Suprapubic skin (tissue), 4 donors: ENCODE measurements at places on chromosomes 2 and 18. TPM values are rescaled to one million over a fixed set of nuclear protein-coding genes. Genes with fewer than 3 reads are reported as not detected.

DNA sequence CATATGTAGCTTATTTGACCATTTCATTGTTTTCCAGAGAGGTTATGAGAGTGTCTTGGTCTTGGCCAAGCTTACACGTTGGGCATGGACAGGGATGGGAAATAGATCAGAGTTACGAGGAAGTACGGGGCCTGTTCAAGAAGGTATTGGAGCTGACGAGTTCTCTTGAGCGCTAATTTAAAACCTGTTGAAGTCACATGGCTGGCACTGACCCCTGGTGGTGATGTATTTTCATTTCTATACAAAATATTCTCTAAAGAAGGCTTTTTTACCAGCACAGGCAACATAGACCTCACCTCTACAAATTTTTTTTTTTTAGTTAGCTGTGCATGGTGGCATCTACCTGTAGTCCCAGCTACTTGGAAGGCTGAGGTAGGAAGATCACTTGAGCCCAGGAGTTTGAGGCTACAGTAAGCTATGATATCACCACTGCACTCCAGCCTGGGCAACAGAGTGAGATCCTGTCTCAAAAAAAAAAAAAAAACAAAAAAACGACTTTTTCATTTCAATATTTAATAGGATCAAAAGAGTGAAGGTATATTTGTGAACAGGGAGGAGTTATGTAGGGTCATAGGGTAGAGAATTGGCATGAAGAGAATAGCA lies 19.6 kb downstream of the UGP2 start:
- no peaks in the 10 kb centered on the region for H3K27me3 ChIP-seq
- DNase-seq, result no peak
- peaks cover 48% of the 10 kb centered on the region for H3K36me3 ChIP-seq
- H3K27ac ChIP-seq, result no peak overlapping the region

DNA sequence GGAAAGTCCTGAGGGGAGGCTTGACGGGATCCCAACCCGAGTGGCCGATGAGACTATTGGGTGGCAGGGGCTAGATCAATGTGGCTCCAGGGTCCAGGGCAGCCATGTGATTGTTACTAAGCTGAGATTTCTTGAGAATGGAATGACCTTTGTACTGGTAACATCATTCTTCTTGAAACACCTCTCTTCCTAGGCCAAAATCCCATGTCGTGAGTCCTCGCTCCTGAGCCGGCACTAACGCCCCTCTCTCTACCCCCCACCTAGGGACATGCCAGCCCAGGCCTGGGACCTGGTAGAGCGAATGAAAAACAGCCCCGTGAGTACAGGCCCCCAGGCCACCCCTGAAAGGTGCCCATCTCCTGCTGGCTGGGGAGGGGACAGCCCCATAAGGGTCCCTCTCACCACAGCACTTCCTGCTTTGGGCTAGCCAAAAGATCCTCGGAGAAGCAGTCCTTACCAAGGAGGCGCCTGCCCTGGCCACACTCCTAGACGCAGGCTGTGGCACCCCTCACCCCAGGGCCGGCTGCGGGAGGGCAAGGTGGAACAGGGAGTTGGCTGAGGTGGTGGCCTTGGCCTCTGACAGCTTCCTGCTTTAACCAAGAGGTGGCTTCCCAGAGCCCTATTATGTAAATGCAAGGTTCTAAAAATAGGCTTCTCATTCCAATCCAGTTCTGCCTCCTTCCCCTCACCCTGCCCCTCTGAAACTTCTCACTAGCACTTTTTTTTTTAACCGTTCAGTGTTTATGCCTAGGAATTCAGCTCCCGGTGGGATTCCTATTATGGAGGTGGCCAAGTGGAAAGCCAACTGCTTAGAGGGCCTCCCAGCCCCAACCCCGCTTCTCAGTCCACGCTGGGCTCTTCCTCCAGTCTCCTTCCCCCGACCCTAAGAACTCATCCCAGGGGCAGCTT lies 126.6 kb upstream of the PPP1CB start:
- no peaks in the 10 kb centered on the region for H3K36me3 ChIP-seq
- H3K4me1 ChIP-seq, result peaks cover 54% of the 10 kb centered on the region
- H3K27ac ChIP-seq, result peak overlapping the region; percentile 92
- no peaks in the 10 kb centered on the region for H3K27me3 ChIP-seq

DNA sequence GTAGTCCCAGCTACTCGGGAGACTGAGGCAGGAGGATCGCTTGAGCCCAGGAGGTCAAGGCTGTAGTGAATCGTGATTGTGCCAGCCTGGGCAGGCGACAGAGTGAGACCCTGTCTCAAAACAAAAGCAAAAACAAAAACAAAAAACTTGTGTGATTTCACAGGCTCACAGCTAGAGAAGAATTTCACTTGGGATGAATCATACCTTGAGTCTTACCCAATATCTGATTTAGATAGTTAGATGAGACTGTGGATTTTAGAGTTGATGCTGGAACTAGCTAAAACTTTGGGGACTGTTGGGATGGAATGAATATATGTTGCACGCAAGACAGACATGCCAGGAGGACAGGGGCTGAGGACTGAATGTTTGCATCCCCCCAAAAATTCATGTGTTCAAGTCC lies 4.4 kb downstream of the ANKRD29 start:
- no peaks in the 10 kb centered on the region for H3K36me3 ChIP-seq
- H3K27ac ChIP-seq, result no peak overlapping the region
- peaks cover 17% of the 10 kb centered on the region for H3K27me3 ChIP-seq
- peaks cover 20% of the 10 kb centered on the region for H3K4me1 ChIP-seq
- no peak overlapping the region for H3K4me3 ChIP-seq

DNA sequence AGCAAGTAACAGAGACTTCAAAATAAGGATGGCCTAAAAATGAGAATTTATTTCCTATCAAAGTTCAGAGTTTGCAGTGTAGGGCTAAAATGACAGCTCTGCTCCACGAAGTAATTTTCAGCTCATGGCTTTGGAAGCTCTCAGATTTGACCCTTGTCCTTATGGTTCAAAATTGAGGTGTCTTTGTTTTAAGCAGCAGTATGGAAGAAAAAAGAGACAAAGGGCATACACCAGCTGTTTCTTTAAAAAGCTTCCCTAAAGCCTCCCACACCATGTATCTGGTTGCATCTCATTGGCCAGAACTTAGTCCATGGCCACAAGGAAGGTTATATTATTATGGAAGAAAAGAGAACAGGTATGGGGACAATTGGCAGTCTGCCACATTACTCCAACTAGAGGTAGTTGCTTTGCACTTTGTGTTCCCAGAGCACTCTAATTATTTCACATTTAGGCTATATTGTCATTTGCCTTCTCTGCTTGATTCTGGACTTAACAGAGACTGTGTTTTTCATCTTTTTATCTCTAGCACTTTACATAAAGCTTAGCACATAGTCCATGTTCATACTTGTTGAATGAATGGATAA lies 180.4 kb downstream of the MCFD2 start:
- H3K4me3 ChIP-seq, result no peak overlapping the region
- peaks cover 18% of the 10 kb centered on the region for H3K4me1 ChIP-seq
- no peaks in the 10 kb centered on the region for H3K36me3 ChIP-seq
- no peaks in the 10 kb centered on the region for H3K27me3 ChIP-seq

DNA sequence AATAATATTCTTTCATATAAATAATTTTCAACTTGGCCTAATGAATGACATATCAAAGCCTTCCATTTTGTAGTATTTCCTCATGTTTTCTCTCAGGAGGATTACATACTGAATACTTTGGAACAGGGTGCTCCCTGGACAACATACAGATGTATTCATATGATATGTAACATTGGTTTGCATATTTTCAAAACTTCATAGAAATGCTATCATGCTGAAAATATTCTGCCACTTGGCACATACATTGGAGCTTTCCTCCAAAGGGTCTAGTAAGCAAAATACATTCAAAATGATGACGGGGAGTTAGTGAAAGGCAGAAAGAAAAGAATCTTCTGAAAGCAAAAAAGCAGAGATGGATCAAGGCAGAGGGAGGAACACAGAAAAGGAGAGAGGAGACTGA lies 38.1 kb upstream of the RTN4 start:
- no peaks in the 10 kb centered on the region for H3K4me1 ChIP-seq
- H3K36me3 ChIP-seq, result no peaks in the 10 kb centered on the region
- H3K27ac ChIP-seq, result no peak overlapping the region
- H3K27me3 ChIP-seq, result no peaks in the 10 kb centered on the region

GRCh38 chr2:24337890-24338289 lies 22.4 kb downstream of the ITSN2 start:
- H3K27ac ChIP-seq, result no peak overlapping the region
- H3K36me3 ChIP-seq, result no peaks in the 10 kb centered on the region
- DNase-seq, result no peak
- no peak overlapping the region for H3K4me3 ChIP-seq
- no peaks in the 10 kb centered on the region for H3K27me3 ChIP-seq
- peaks cover 26% of the 10 kb centered on the region for H3K4me1 ChIP-seq

DNA sequence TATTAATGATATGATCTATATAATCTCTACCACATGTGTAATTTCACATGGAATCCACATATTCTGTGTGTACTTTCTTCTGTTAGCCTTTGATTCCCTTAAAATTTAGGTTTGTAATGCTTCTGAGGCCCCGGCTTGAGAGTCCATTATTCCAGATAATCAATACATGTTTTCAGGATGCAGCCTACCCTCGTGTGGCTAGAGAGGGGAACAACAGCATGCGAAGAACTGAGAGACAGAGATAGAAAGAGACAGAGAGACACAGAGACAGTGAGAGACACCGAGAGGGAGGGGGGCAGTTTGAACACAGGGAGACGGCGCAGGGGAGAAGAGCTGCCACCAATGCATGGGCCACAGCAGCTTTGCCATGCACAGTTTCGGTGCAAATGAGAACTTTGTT lies 185.4 kb downstream of the SNTG2 start:
- H3K4me1 ChIP-seq, result no peaks in the 10 kb centered on the region
- no peaks in the 10 kb centered on the region for H3K27me3 ChIP-seq
- H3K36me3 ChIP-seq, result no peaks in the 10 kb centered on the region
- DNase-seq, result no peak
- no peak overlapping the region for H3K4me3 ChIP-seq

DNA sequence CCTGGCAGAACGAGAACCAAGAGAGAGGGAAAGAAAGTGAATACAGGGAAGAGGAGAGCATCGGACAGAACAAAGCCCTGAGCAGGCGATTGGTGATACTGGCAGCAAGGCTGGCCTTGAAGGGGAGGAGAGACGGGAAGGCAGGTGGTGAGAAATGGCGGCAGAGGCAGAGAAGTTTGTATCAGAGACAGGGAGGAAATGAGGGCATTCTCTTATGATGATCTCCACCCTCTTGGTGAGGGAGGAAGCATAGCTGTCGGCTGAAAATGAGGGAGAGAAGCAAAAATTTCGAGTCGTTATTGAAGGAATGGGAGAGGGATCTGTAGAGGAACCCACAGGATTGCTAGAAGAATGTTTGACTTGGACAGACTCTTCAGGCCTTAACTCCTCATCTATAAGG lies 80.6 kb downstream of the CLIP4 start:
- H3K4me1 ChIP-seq, result peaks cover 7% of the 10 kb centered on the region
- peaks cover 7% of the 10 kb centered on the region for H3K36me3 ChIP-seq
- no peaks in the 10 kb centered on the region for H3K27me3 ChIP-seq
- no peak overlapping the region for H3K4me3 ChIP-seq

DNA sequence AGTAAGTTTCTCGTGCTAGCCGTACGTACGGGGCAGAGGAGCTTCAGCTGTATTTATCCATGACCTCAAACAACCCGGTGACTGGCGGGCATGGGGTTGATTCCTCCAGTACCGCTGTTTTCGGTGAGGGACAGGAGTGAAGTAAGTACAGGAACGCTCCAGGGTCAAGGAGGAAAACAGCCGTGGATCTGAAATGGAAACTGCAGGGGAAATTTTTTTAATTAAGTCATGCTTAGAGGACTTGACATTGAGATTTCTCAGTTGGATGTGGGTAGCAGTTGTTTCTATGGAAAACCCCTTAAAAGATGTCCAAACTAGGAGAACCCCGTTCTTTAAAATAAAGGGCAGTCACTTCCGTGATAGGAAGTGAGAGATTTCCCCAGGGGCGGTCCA lies 1.2 kb downstream of the RAB12 start:
- DNase-seq, result no peak
- H3K27me3 ChIP-seq, result no peaks in the 10 kb centered on the region
- H3K36me3 ChIP-seq, result no peaks in the 10 kb centered on the region
- peaks cover 68% of the 10 kb centered on the region for H3K4me1 ChIP-seq

GRCh38 chr2:187008111-187008510 lies 159.1 kb upstream of the ZSWIM2 start:
- no peak for DNase-seq
- H3K4me3 ChIP-seq, result no peak overlapping the region
- H3K27me3 ChIP-seq, result no peaks in the 10 kb centered on the region
- no peaks in the 10 kb centered on the region for H3K4me1 ChIP-seq

GRCh38 chr2:237359894-237360780 lies 53.8 kb downstream of the COL6A3 start:
- DNase-seq, result no peak
- no peaks in the 10 kb centered on the region for H3K27me3 ChIP-seq
- H3K4me3 ChIP-seq, result no peak overlapping the region
- peaks cover 33% of the 10 kb centered on the region for H3K36me3 ChIP-seq
- H3K27ac ChIP-seq, result no peak overlapping the region
- H3K4me1 ChIP-seq, result peaks cover 7% of the 10 kb centered on the region

DNA sequence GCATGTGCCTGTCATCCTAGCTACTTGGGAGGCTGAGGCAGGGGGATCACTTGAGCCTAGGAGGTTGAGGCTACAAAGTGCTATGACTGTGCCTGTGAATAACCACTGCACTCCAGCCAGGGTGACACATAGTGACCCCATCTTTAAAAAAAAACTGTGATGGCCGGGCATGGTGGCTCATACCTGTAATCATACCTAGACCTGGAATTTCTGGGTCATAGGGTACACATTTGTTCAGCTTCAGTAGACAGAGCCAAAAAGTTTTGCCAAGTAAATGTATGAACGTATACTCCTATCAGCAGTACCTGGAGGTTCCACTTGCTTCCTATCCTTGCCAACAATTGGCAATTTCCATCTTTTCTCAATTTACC lies 6.4 kb upstream of the IGFBP2 start:
- no peaks in the 10 kb centered on the region for H3K4me1 ChIP-seq
- no peak overlapping the region for H3K4me3 ChIP-seq
- no peak for DNase-seq
- H3K27me3 ChIP-seq, result no peaks in the 10 kb centered on the region
- no peaks in the 10 kb centered on the region for H3K36me3 ChIP-seq

GRCh38 chr2:42474765-42475454 lies 18.9 kb downstream of the KCNG3 start:
- no peaks in the 10 kb centered on the region for H3K27me3 ChIP-seq
- H3K4me3 ChIP-seq, result no peak overlapping the region
- H3K27ac ChIP-seq, result no peak overlapping the region
- H3K36me3 ChIP-seq, result no peaks in the 10 kb centered on the region

GRCh38 chr18:47754311-47755101 lies 176.0 kb downstream of the SMAD2 start:
- no peaks in the 10 kb centered on the region for H3K4me1 ChIP-seq
- no peaks in the 10 kb centered on the region for H3K36me3 ChIP-seq
- H3K4me3 ChIP-seq, result no peak overlapping the region

DNA sequence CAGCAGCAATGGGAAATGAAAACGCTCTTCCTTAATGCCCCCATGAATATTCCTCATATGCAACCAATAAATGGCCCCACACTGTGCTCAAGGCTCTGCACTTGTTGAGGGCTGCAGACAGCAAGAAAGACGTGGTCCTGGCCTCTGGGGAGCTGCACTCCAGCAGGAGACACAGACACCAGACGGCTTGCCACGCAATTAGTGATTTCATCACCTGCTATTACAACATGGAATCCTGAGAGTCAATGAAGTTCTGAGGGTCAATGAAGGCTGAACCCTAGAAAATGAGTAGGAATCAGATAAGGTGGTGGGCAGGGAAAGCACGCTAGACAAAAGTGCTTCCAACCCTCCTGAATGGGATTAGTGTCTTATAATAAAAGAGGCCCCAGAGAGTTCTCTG lies 18.9 kb downstream of the CREG2 start:
- no peak overlapping the region for H3K27ac ChIP-seq
- H3K27me3 ChIP-seq, result no peaks in the 10 kb centered on the region
- H3K4me1 ChIP-seq, result no peaks in the 10 kb centered on the region
- H3K36me3 ChIP-seq, result no peaks in the 10 kb centered on the region

MTLN gene
- 69.0 TPM for total RNA-seq

IL1F10 gene
- 0.80 TPM for total RNA-seq

MYCN gene
- 0.57 TPM for total RNA-seq

BOLA3 gene
- total RNA-seq, result 44.0 TPM

DSG4 gene
- 3.2 TPM for total RNA-seq

NR4A2 gene
- total RNA-seq, result 21.7 TPM

QPCT gene
- total RNA-seq, result 36.7 TPM

POU3F3 gene
- total RNA-seq, result 0.40 TPM

MRO gene
- 0.26 TPM for total RNA-seq
